ENCODE measurements at places on chromosomes 2 and 18.

DNA sequence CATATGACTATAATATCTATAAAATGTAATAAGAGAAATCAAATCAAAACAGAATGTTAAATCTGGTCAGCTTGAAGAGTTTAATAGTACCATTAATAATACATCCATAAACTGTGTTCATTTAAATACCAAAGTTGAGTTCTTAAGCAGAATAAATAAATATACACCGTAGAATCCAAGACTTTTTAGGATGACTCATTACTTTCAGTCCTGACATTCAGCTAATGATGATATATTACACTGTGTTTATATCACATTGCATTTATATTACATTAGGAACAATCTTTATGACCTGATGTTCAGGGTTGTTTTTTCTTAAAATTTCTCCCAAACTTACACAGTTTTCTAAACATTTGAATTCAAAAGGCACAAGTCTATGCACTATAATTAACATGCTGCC is 331.3 kb downstream of the SS18 start:
- no peak for DNase-seq

- DNase-seq = peak; percentile 46
Observed at GRCh38 chr2:84022810-84023431, 436.2 kb downstream of the SUCLG1 start.

GRCh38 chr2:53768242-53768542 is 588 bp downstream of the CHAC2 start:
- no peak for DNase-seq

DNA sequence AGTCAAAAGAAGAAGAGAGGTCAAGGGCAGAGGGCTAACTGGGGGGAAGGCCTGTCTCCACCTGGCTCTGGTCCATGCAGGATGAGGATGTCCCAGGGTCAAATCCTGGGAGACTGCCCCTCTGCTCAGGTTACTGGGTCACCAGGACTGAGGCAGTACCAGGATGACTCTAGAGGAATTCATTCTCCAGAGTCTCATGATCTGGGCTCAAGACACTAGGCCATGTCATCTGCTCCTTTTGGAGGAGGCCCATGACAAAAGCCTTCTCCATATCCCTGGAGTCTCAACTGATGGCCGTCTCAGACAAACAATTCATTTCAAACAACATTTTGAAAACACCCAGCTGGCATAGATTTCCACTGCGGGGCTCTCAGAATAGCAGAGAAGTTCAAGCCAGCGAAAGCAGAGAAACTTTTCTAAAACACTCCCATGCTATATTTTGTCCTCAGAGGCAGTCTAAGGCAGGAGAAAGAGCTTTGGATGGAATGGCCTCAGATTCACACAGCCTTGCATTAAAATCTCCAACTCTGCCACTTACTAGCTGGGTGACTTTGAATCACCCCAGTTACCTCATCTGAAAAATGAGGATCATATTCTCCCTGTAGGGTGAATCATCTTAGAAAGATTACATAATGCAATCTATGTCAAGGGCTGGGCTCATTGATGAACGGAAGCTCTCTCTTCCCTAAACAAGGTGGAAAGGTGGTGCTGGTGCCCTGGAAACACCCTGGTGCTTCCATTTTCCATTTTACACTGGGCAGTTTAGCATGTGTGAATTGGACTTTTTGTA is 48.8 kb upstream of the LCLAT1 start:
- DNase-seq = no peak

- no peak for DNase-seq
Observed at GRCh38 chr18:22467760-22468553, 50.2 kb upstream of the CTAGE1 start.

GRCh38 chr2:204722207-204722606 is 176.9 kb downstream of the PARD3B start:
- peak; percentile 15 for DNase-seq

- DNase-seq = no peak
Observed at GRCh38 chr2:54669677-54670484, 53.6 kb upstream of the EML6 start.

DNA sequence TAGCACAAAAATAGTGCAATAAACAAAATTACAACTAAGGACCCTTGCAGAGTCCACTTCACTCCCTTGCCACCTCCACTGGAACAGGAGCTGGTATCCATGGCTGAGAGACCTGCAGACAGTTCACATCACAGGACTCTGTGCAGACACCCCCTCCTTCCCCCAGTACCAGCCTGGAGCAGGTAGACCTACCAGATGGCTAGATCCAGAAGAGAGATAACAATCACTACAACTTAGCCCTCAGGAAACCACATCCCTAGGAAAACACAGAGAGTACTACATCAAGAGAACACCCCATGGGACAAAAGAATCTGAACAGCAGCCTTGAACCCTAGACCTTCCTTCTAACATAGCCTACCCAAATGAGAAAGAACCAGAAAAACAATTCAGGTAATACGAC is 49.8 kb downstream of the FBXO15 start:
- DNase-seq = no peak
